ENCODE measurements at places on chromosomes 16 and 17.

DNA sequence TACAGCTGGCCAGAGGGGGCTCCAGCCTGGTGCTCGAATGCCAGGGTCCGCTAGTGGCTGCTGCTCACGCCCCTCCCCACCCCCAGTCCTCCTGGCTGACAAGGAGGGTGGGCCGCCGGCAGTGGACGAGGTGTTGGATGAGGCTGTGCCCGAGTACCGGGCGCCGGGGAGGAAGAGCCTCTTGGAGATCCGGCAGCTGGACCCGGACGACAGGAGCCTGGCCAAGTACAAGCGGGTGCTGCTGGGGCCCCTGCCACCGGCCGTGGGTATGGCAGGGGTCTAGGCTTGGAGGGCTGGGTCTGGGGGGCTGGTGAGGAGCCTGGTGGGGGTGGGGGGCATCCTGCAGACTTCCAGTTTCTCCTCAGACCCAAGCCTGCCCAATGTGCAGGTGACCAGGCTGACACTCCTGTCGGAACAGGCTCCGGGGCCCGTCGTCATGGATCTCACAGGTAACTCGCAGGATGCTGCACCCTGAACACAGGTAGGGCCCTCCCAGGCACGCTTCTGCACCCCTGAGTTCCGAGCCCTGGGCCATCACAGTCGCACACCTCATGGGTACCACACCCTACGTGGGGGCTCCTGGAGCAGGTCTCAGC lies 1.2 kb upstream of the PDIA2 start:
- no peak for DNase-seq

DNA sequence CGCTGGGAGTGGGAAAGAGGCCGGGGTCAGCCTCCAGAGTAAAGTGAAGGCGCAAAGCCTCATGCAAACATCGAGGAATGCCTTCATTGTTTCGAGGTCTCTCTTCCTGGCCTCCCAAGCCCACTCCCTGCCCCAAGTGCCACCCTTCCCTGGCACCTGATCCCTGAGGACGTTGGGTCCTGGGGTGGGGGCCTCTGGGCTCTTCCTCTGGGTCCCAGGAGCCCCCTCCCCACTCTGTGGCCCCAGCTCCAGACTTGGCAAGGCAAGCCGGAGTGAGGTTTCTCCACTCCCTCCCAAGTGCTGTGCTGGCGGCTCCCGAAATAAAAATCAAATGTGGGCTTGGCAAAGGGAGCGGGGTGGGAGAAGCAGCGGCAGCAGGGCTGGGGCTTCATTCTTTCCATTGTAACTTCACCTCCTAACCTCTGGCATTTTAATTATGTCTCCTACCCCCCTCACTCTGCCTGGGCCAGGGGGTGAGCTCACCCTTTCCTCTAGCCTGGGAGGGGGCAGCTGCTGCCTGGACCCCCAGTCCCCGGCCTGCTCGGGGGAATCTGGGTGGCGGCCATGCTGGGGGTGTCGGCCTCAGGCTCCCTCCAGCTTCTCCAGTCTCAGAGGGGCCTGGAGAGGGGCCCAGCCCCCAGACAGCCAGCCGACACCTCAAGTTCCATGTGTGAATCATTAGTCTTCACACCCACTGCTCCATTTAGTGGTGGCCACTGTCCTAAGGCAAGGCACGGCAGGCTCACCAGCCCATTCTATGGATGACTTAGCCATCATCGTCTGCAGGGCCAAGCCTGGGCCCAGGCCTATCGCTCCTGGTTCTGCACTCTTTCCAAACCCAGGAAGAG lies 14.6 kb upstream of the TMEM92 start:
- no peak for DNase-seq

- no peak for DNase-seq
Observed at GRCh38 chr16:65843941-65844340, 522.5 kb upstream of the CDH5 start.

GRCh38 chr17:83058266-83058798 lies 21.1 kb upstream of the METRNL start:
- DNase-seq, result no peak

- DNase-seq, result no peak
Observed at GRCh38 chr17:73684183-73684582, 39.9 kb upstream of the SDK2 start.

DNA sequence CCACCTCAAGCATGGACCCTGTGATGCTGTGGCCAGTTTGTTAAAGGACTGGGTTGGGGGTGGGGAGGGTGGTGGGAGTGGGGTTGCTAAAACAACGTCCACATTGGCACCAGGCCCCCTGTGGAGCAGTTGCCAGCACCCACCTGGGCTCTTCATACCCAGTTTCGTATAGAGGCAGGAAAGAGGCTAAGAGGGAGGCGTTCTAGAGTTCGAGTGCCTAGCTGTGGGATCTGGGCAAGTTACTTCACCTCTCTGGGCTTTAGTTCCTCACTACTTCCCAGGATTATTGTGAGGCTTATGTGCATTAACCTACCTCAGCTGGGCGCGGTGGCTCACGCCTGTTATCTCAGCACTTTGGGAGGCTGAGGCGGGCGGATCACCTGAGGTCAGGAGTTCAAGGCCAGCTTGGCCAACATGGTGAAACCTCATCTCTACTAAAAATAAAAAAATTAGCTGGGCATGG lies 1.4 kb downstream of the MFAP4 start:
- DNase-seq, result no peak

- peak; percentile 77 for DNase-seq
Observed at GRCh38 chr16:48576927-48577326, 33.1 kb downstream of the N4BP1 start.

- no peak for DNase-seq
Observed at GRCh38 chr17:9056566-9056965, 35.3 kb downstream of the NTN1 start.

DNA sequence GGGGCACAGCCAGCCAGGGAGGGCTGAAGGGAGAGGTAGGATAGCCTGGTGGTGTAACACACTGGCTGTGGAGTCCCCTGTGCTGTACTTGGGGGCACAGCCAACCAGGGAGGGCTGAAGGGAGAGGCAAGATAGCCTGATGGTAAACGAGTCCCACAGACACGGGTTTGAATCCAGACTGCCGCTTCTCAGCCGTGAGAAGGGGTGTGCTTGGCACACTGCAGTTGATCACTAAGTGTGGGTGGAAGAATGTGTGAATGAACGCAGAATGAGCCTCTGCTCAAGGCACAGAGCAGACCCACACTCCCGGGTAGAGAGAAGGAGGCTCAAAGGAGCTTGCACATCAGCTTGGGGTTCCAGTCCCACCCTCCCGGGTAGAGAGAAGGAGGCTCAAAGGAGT lies 71.4 kb downstream of the TIMM22 start:
- no peak for DNase-seq

GRCh38 chr17:74088934-74089329 lies 114.5 kb upstream of the RPL38 start:
- DNase-seq, result no peak

DNA sequence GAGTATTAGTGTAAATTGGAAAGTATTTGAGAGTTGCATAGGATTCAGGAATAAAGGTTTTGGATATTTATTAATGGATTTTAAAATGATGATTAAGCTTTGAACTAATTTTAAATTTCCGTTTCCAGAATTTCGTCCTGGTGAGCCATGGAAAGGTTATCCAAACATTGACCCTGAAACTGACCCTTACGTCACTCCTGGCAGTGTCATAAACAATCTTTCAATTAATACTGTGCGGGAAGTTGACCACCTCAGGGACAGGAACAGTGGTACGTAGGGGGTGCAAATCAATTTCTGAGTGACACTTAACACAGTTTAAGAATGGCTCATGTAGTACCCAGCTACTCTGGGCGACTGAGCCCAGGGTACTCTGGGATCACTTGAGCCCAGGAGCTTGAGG lies 29.1 kb upstream of the SLC5A11 start:
- no peak for DNase-seq

DNA sequence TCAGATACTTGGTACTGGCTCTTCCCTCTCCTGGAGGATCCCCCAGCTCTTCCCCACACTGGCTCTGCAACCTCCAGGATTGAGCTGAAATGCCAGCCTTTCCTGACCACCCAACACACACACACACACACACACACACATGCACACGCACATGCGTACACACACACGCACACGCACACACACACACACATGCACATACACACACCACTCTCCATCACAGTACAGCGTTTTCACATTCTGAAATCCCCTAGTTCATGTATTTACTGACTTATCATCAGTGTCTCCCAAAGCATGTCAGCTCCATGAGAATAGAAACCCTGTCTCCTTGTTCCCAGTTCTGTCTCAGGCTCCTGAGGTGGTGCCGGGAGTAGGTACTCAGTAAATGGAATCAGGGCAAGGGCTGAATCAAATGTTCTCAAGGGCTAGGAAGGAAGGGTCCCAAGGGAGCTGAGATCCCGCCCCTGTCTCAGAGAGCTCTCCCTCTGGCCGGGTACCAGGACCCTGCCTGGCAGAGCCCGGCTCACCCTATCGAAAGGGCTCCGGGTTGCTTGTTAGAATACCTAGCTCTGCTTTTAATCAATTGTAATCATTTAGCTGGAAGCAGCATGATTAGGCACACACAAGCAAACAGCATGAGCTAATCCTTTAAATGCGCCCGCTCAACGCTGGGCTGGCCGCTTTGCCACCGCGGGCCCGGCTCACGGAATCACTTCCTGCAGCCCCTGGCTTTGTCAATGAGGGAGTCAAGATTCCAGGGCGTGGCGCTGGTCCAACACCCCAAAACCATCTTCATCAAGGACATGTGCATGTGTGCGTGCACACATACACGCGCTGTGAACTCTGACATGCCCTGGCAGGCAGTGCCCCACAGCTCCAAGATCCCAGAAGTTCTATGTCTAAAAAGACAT lies 140.7 kb downstream of the C16orf78 start:
- no peak for DNase-seq

- DNase-seq, result no peak
Observed at GRCh38 chr16:11587643-11588247, 1.0 kb upstream of the LITAF start.

GRCh38 chr17:51933647-51934046 lies 224.9 kb downstream of the CA10 start:
- DNase-seq, result no peak

GRCh38 chr17:74715144-74715543 lies 2.4 kb upstream of the CD300LF start:
- DNase-seq, result no peak

- no peak for DNase-seq
Observed at GRCh38 chr17:50029185-50029584, 26.7 kb upstream of the ITGA3 start.

DNA sequence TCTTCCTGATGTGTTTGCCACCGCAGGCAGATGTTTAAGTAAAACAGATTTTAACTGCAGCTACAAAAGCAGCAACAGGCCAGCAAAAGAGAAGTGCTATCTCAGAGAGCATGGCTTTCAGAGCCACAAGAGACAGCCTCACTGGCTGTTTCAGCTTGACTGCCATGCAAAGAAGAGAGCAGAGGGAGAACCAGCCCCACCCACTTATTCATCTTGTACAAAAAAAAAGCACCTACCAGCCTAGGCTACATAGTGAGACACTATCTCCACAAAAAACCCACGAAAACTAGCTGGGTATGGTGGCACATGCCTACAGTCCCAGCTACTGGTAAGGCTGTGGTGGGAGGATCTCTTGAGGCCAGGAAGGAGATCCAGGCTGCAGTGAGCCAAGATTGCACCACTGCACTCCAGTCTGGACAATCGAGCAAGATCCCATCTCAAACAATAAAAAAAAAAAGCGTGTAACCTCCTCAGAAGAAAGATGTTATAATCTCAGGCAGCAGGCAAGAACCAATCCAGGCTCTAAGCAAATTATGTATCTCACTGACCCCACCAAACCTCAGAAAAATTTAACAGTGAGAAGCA lies 30.0 kb downstream of the STH start:
- peak; percentile 13 for DNase-seq

DNA sequence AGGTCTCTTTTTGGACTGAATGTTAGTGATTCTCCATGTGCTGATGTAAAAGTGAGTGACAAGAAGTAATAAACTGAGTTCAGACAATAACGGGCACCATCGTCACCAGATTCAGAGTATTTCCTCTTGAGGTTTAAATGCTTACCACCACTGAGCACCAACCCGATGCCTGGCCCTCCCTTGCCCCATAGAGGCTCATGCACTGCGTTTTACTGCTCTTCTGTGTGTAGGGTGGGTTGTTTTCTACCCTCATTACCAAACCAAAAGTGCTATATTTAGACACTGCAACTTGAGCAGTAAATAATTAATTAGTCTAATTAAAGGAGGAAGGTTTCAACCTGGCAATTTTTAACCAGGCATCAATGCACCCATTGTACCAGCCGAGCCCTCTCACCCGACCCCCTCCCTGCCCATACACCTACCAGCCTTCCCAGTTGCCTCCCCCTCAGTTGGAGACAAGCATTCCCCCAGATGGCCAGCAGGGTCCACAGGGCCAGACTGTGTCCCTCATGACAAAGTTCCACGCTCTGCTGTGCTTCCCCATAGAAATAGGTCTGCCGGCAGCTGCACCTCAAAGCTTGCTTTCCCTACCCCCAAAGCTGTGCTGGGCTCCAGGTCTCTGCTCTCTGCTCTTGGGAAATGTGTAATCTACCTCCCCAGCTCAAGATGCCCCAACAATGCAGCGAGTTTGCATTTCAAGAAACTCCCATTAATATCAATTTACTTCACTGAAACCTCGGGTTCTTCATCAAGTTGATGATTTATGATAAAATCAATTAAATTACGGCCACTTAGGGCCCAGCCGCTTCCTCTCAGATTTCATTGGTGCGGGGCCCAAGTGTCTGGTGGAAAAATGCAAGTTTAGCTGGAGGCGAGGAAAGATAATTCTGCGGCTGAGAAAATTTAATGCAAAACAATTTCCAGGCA lies 16.0 kb downstream of the HOXB4 start:
- no peak for DNase-seq

DNA sequence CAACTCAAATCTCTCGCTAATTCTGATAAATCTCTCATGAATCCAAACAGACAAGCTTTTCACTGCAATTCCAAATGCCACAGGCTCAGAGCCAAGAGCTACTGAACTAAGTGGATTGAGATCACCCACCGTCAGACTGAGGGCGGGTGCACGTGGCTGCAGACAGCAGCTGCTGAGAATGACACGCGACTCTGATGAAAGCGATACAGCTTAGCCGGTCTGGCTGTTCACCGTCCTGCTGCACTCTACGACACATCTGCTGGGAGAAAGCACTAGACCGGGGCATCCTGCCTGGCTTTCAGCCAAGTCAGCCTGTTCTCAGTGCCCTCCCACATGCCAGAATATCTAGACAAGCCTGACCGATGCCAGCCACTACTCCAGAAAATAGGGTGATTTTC lies 42.6 kb downstream of the KLHDC4 start:
- DNase-seq, result peak; percentile 10

DNA sequence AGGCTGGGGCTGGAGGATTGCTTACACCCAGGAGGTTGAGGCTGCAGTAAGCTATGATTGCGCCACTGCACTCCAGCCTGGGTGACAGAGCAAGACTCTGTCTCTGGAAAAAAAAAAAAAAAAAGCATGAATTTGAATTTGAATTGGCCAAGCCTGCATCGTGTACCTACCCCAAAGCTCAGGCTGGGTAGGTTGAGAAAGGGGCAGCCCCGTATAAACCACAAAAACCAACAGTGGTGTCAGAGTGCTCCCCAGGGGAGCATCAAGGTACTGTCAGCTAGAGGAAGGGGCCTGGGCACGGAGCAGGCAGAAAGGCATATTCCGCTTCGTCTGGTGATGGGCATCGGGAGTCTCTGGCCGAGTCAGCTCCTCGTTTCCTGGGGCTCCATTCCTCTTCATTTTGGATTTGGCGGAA lies 40.9 kb downstream of the RAP1GAP2 start:
- DNase-seq, result no peak

GRCh38 chr17:75809631-75810111 lies 25.1 kb downstream of the UNK start:
- no peak for DNase-seq
